GM13976 (cell line): ENCODE measurements at places on chromosomes 13 and 19.

DNA sequence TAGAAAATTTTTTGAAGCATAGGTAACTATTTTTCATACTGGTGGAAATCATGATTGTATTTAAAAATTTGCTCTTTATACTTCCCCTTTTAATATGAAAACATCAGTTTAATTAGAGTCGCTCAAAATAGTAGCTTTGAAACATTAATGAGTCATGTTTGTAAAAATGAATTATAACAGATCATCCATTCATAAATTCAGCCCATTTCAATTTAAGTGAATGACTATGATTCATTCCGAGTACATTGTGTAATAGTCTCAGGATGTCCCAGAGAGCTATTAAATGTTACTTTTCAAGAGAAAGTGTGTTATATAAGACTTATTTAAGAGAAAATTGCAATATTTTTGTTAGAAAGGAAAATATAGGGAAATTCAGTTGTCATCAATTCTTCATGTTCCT, 111.0 kb downstream of the FNDC3A start:
- no peak for DNase-seq

DNA sequence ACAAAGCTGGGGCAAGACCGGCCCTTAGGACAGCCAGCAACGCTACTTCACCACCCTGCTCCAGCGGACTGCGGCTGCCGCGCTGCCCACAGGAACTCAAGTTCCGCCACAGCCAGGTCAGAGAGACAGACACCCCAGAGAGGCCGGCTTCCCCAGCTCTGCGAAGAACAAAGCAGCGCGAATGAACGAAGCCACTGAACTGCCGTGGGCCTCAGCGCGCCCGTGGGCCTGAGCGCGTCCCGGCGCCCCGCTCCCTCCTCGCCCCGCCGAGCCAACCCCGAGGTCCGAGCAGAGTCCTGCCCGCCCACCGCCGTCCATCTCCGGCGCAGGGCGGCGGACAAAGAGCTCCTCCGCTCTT, 158.4 kb downstream of the RNF17 start:
- no peak for DNase-seq

DNA sequence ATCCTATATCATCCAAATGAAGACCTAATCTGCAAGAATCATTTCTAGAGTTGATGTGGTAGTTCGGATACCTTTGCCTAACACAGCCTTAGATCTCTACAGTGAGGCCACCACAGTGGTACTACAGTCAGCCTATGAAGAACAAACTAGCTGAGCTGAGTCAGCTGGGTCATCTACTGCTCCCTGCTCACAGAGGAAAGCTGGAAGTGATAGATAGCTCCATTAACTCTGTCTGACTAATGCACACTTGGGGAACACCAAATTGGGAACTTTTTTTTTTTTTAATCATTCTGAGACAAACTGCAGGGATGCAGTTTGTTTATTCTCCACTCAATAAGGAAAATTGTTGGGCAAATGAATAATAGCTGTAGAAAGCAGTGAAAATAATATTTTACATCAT, 1160.6 kb downstream of the PCDH9 start:
- DNase-seq = no peak

DNA sequence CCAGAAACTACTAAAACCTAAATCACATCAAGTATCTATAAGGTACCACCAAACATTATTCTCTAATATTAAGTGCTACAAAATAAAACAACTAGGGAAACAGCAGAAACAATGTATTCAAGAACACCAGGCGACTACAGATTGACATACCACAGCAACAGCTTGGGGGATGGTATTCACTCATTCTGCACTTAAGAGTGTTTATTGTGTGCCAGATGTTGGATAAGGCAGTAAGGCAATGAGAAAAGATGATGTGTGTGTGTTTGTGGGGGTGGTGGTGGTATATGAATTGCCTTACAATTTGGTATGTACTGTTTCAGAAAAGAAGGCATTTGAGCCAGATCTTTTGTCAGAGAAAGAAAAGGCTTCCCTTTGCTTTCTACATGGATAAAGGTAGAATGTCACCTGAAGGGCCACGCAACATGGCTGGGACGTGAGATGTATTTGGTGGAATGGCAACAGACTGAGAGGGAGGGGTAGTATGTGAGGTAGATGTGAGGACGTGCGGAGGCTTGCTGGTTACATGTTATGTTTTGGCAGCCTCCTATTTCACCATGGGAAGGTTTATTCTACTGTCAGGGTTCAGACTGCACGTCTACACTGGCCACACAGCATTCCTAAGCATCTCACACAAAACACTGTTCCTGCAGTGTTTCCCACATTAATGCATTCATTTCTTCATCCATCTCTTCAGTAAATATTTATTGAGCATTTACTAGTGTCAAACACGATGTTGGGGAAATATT, 300.7 kb downstream of the KLF12 start:
- DNase-seq = no peak
